ENCODE measurements at places on chromosomes 4 and X.

- no peak for DNase-seq
Measured at GRCh38 chr4:74056114-74056857, 17.8 kb upstream of the CXCL3 start.

- no peak for DNase-seq
Measured at GRCh38 chr4:121690001-121690400, 6.8 kb downstream of the ANXA5 start.

DNA sequence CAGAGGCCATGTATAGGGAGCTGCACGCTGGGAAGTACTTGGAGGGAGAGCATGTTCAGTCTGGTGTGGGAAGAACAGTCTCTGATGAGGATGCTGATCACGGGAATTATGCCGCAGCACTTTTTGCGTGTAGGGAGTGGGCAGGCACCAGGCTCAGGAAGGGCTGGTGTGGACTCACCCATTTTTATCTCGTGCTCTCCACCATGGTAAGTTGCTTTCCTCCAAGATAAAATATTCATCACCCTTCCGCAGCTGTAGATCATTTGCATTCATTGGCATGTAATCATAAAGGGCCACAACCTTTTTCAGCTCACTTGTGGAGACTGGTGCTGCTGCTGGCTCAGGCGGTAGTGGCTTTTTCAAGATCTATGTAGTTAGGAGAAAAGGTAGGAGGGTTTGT, 11.8 kb upstream of the TIMM8A start:
- DNase-seq: no peak

DNA sequence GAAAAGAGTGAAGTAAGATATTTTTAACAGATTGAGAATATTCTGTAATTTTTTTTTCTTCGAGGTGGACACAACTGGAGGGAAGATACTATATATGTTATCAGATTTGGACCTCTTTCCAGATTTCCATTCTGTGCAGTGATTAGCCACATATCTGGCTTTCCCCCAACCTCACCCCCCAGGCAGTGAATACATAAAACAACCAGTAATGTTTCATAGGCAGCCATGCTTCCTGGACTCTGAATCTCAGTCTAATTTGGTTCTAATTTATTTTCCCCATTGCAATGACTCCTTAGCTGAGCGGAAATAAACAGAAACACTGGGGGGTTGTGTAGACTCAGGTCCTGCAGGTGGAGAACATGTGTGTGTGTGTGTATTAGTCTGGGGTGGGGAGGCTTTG, 226.5 kb downstream of the FBXW7 start:
- DNase-seq: no peak

DNA sequence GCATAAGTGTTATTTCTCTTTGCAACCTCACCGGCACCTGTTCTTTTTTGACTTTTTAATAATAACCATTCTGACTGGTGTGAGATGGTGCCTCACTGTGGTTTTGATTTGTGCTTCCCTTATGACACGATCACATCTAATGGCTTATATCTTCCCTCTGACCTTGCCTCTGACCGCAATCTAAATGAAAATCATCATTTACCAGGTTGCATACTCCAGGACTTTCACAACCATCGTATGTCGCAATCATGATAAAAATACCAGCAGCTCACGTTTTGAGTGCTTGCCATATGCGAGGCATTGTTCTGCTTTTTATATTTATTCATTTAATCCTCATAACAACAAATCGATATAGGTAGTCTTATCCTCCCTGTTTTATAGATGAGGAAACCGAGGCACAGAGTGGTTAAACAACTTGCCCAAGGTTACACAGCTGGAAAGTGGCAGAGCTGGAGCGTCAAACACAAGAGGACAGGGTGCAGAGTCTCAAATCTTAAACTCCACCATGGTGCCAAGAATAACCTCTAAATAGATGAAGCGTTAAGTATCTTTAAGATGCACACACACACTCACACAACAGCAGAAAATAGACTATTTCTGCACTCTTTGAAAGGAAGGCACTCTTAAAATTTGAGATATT, 102.2 kb downstream of the SEL1L3 start:
- no peak for DNase-seq

DNA sequence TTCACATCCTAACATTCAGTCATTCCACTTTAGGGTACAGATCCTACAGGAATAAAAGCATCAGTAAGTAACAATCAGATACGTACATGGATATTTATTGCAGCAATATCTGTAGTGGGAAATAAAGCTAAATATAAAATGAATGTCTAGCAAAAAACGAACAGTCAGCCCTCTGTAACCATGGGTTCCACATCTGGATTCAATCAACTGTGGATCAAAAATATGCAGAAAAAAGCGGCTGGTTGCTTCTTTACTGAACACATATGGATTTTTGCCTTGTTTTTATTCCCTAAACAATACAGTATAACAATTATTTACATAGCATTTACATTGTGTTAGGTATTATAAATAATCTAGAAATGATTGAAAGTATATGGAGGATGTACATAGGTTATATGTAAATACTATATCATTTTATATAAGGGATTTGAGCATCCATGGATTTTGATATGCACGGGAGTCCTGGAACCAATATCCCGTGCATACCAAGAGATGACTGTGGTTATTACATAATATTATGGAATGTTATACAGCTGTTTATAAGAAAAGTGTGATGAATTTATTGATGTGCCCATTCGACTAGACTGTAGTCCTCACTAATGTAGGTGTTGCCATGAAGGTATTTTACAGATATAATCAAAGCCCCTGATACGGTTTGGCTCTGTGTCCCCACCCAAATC, 132.8 kb downstream of the ARHGEF9 start:
- DNase-seq: no peak

- DNase-seq: no peak
Measured at GRCh38 chrX:24874604-24875247, 141.0 kb downstream of the ARX start.

Data from activated CD4-positive, alpha-beta T cell treated with anti-CD3 and anti-CD28 coated beads, Interleukin-2, amount 50 U/mL, for 4 hours (primary cell).